ENCODE measurements at places on chromosomes 1 and 21. TPM values are rescaled to one million over a fixed set of nuclear protein-coding genes. Genes with fewer than 3 reads are reported as not detected.

Gene LCE1E
- not detected for total RNA-seq

Gene LYST
- 54.2 TPM for total RNA-seq

Gene LCE1B
- not detected for total RNA-seq

Gene S100B
- 57.0 TPM for total RNA-seq

Gene GPR3
- 0.69 TPM for total RNA-seq

Gene TOR1AIP1
- 31.6 TPM for total RNA-seq

Gene TLCD4
- 20.5 TPM for total RNA-seq

Gene SRRM1
- 48.4 TPM for total RNA-seq

Gene OR2M3
- total RNA-seq, result 0.46 TPM

Gene LINGO4
- total RNA-seq, result 0.23 TPM

Gene SFN
- total RNA-seq, result not detected

Gene DENND2D
- total RNA-seq, result 2.3 TPM

Gene S100A7A
- not detected for total RNA-seq

Measured in diencephalon (tissue), 1 donor.